ENCODE measurements at places on chromosomes 12 and 14. TPM values are rescaled to one million over a fixed set of nuclear protein-coding genes. Genes with fewer than 3 reads are reported as not detected.

DNA sequence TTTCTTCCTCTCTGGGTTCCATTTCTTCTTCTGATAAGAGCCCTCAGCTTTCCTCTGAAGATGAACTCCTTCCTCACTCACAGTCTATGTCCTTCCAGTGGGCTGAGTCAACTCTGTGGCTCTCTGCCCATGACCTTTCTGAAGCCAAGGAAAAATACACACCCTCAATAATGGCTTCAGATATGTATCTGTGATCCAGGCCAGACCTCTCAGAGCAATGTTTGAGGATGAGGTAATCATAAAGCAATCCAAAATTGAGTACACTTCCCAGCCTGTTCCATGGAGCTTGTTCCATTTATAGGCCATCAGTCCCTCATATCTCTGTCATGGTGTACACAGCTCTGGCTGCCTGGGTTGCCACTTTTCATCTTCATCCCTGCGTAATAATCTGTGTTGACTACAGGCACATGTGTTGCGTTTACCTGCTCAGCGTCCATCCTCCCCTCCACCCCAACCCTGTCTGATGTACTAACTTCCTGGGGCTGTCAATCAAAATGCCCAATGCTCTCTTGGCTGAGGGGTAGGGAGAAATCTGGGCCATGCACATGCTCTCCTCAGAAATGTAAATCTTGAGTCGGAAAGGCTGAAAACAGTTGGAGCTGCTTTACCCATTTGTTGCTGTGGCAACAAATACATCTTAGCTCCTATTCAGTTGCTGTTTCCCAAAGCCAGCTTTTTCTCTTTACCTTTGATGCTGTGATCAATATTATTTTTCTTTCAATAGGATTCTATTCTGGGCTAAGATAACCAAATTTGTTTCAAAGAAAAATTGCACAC, 377.8 kb upstream of the TMEM132C start:
- no peak for DNase-seq

Gene FBXL14
- 16.1 TPM for total RNA-seq

GRCh38 chr12:93783832-93784231, 106.7 kb downstream of the CRADD start:
- DNase-seq = no peak

DNA sequence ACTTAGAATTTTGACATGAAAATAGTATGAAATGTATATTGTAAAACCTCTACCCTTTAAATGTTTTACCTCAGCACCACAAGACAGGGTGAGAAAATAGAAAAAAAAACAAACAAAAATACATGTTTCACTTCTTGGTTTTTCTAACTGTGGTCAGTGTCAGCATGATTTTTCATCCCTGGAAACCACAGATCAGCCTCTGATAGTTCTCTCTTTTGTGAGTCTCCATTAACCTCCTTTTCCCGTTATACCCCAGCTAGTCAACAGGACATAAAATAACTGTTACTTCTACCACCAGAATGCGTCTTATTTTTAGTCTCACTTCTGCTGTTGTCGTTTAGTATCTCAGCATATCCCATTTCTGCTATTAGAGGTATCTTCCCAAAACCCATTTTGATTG, 48.3 kb upstream of the KCNMB4 start:
- DNase-seq = no peak

DNA sequence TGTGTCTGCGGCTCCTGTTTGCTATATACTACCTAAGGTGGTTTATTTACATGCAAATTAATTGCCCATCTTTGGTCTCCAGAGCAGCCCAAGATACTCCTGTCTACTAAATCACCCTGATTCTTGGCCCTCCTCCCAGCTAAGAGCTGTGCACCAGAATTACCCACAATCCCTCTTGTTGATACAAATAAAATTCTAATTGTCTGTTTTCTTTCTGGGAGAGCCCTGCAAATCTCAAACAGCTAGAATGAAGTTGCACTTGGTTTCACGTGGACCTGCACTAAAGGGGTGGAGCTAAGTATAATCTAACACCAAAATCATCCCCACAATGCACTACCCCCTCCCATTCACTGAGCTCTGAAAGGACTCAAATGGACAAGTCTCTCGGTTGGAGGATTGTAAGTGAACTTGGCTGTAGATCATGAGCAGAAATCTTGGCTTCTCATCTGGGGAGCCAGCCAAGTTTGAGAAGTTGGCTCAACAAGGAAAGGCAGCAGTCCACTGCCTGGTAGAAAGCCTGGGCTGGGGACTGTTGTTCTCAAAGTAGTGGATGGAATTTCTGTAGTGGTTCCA, 6.6 kb downstream of the MAX start:
- peak; percentile 49 for DNase-seq

Gene ACTR10
- 57.4 TPM for total RNA-seq

Gene PLCZ1
- not detected for total RNA-seq

Gene MYH7
- 1.1 TPM for total RNA-seq
